Germinal center (tissue), 1 donor: ENCODE measurements at places on chromosomes 3 and 15.

DNA sequence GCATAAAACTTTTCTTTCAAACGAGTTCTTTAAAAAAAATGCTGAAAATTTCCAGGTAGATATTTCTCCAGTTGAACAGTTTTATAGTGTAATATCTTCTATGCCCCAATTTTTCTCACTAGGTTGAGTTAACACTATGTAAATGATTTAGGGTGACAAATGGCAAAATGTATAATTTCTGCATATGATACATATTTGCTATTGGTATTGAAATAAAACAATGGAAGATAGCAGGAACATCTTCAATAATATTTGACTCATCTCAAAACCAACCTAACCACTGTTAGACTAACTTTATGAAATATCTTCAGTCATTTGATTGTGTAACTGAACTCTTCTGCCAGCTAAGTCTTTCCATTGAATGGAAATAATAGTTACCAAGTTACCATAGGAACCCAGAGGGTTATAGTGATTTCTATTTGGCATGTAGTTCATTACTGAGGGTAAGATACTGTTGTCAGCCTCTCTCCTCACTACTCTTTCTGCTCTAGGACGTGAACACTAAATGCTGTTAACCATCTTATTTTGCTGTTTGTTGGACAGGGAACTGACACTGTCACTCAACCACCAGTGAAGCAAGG, 824.7 kb upstream of the NECTIN3 start:
- no peak for DNase-seq

- DNase-seq = no peak
Measured at GRCh38 chr3:178003756-178004155, 532.5 kb upstream of the KCNMB2 start.

DNA sequence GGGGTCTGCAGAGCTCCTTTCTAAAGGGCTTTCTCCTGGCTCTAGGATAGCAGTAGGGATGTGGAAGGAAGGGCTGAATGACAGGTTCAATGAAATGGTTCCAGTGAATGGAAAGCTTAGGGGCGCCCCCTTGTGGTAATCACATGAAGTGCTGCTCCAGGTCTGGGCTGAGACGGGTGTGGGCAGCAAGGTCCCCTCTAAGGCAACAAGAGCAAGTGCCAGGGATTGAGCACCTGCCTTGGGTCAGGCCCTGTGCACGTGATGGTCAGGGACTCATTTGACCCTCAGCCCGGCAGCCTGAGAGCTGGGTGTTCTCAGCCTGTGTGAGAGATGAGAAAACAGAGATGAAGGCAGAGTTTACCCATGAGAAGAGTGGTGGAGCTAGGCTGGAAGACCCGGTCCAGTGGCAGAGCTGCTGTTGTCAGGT, 12.1 kb upstream of the CX3CR1 start:
- peak; percentile 75 for DNase-seq

DNA sequence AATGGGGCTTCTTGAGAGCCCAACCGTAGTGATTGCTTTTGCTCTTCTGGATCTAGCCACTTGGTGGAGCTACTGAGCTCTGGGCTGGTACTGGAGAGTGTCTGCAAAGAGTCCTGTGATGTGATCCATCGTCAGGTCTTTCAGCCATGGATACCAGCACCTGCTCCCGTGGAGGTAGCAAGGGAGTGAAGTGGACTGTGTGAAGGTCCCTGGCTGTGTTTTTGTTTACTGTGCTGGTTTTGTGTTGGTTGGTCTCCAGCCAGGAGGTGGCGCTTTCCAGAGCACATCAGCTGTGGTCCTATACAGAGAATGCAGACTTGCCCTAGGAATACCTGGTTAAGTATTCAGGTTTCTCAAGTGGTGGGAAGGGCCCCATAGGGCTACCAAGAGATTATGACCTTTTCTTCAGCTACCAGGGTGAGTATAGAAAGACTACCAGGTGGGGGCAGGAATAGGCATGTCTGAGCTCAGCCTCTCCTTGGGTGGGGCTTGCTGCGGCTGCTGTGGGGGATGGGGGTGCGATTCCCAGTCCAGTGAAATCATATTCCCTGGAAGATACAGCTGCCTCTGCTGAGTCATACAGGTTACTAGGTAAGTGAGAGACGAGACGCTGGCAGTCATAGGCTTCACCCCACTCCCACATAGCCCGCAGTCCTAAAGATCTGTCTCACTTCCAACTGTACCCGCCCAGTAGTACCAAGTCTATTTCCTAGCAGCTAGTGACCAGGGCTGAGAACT, 733.7 kb downstream of the ZNF385D start:
- no peak for DNase-seq

GRCh38 chr3:187011915-187012314, 81.6 kb downstream of the ST6GAL1 start:
- DNase-seq = no peak

DNA sequence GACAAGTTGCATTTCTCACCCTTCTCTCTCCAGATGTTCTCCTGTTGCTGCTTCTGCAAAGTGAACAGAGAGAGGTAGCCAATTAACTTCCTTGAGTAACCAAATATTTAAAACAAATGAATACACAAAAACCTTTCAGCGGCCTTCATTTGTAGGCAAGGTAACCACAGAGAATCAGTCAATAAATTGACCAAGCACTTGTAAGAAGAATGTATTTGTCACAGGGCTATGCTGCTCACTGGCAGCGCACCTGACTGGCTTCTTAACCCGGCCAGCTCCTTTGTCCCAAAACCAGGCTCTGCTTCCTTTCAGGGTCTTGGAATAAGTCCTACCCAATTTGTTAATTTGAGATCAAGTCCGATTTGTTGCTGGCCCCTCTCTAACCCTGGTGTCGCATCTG, 43.5 kb upstream of the STXBP5L start:
- DNase-seq = no peak
